ENCODE measurements at places on chromosomes 3 and 15. TPM values are rescaled to one million over a fixed set of nuclear protein-coding genes. Genes with fewer than 3 reads are reported as not detected.

Gene RAB43
- total RNA-seq: 116 TPM

Gene NME9
- not detected for total RNA-seq

Gene SEMA6D
- 2.9 TPM for total RNA-seq

GRCh38 chr3:17175187-17175807 is 290.5 kb downstream of the PLCL2 start:
- no peak for DNase-seq

Gene RSRC1
- 47.4 TPM for total RNA-seq

GRCh38 chr15:56099311-56099710 is 105.9 kb upstream of the NEDD4 start:
- no peak for DNase-seq

- DNase-seq: no peak
Measured at GRCh38 chr3:18446149-18446825, 21.1 kb upstream of the SATB1 start.

DNA sequence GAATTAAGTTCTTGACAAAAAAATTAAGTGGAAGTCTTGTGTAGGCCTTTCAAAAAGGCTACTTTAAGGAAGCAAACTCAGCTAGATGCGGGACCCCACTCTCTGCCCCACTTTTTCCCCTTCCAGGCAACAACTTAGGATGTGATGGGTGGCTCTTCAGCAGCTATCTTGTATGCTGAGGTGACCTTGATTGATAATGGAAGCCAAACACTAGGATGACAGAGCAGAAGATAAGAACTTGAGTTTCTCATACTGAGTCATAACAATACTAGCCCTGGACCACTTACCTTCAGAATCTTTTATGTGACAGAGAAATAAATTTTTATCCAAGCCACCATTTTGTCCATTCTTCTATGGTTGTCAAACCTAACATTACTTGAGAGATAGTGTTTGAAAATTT is 16.1 kb downstream of the PDCD10 start:
- DNase-seq: no peak

Measured in dermis blood vessel endothelial cell (primary cell).